Kasumi-1 (cell line): ENCODE measurements at places on chromosomes 16 and 17.
A peak's percentile ranks its signal among the peaks of the same experiment; 100 is the strongest.

- peak; percentile 71 for DNase-seq
Observed at GRCh38 chr17:15490634-15491261, 23.3 kb upstream of the CDRT4 start.

GRCh38 chr16:57668263-57668571 is at the start of gene ADGRG3:
Gene ADGRG3, plus strand, starts transcription at chr16:57668306. Its CDS starts 42 bp downstream, at chr16:57668348.
- no peak for DNase-seq

DNA sequence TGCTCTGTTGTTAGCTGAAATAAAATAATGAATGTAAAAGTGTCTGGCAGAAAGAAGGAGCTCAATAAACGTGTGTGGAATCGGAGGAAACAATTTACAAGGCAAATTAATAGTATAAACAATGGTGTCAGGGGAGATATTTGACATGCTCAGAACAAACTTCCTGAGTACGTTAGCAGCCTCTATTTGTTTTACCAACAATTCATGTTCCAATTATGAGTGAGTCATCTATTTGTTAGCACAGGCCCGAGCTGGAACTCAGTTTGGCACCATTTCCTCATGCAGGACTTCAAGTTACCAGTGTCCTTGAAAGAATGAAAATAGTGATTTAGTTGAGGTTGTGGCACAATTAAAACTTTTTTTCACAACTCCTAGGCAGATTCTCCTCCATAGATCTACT is 9.1 kb downstream of the ASIC2 start:
- DNase-seq, result no peak

DNA sequence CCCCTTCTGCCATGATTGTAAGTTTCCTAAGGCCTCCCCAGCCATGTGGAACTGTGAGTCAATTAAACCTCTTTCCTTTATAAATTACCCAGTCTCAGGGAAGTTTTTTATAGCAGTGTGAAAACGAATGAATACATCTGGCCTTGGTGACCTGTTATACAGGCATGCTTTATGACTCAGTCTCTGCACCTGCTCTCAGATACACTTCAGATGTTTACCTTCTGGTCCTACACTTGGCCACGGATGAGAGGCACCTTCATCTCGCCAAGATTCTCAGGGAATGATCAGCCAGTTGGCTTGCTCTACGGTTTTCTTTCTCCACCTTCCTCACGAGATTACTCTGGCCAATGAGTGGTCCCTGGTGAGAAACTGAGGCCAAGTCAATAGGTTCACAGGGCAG is 304.7 kb downstream of the CA10 start:
- no peak for DNase-seq

DNA sequence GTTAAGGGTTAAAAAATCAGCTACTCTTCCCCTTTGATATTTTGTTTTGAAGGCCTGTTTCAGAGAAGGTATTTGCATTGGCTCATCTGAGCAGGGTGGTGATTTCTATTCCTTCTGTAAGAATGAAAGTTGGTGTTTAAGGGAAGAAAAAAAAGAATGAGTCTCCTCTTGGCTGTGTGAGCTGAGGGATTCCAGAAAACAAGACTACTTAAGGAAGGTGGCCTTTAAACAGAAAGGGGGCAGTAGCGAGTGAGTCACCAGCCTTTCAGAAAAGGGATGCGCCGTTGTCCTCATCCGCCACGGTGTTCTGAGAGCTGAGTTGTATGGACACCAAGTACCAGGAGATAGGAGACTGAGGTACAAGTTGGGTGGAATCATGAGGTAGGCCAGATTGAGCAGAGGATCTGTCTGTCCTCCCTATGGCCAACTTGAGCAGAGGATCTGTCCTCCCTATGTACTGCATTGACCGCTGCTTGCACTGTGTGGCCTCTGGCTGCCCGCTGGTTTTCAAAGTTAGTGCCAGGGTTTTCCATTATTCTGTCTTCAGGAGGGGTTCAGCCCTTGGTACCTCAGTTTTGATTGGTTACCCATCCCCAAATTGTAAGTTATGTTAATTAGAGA is 8.2 kb downstream of the PRKCA start:
- DNase-seq, result no peak

DNA sequence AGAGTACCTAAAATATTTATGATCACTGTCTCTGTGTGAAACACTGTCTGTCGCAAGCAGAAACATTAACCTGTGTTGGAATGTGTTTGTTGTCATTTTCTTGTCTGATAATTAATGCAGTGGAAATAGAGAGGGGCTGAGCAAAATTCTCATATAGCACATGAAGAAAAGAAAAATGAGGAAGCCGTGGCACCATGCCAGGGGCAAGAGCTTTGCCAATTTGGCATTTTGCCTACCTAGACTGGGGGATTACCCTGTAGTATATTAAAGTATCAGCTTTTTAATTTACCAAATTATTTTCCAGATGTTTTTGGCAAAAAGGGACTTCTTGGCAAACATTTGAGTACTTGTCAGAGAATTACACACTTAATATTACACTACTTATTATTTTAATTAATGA is 1326.6 kb upstream of the GOT2 start:
- DNase-seq, result no peak

- no peak for DNase-seq
Observed at GRCh38 chr17:49548506-49549310, 27.0 kb upstream of the NXPH3 start.

- DNase-seq, result no peak
Observed at GRCh38 chr16:24206926-24207325, 49.2 kb upstream of the CACNG3 start.

DNA sequence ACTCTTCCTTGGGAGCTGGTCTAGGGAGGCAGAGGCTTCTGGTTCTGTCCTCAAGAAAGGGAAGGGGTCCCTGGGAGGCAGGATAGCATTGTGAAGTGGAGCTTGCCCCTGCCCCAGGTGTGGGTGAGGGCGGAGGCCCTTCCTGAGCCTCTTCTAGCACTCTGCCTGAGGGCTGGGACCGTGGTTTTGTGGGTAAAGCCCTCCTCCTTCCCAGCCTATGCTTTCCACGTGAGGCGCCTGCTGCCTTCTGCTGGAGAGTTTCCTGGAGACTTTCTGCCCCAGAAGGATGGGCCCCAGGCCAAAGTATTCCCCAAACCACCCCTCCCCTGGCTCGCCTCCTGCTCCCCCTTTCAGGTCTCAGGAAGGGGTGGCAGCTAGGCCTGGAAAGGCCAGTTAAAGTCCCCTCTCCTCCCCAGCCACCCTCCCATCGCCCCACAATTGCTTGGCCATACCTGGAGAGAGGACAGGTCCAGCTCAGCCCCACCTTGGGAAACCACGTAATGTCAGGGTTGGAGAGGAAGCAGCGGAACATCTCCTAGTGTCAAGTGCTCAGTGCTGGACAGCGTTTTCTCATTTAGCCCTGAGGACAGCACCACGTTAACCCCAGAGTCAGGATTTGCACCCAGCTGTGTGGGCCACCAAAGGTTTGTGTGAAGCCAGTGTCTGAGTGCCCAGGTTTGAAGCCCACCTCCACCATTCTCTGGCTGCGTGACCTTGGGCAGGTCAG is 5.6 kb downstream of the SBK1 start:
- DNase-seq, result no peak

DNA sequence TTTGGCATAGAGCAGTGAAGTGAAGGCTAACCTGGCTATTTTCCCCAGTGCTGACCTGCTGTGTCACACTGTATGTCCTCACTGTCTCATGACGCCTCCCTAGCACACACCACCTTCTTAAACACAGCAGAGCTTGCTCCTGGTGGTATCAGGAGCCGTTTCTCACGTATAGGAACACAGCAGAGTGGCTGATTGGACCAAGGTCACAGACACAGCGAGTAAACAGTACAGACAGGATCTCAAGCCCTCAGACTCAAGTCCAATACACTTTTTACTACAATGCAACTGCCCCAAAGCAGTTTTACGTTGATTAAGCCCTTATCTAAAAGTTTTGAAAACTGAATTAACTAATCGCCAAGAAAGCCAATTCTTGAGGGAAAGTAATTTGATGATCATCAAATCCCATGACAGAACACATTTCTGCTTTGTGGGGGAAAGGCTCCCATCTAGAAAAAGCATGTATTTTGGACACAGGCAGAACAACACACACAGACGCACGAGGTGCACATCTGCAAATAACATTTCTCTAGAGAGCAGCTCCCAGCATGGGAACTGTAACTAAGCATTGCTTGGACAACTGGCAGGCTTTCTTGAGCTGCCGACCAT is 15.2 kb downstream of the ARHGAP17 start:
- no peak for DNase-seq

- no peak for DNase-seq
Observed at GRCh38 chr17:55168958-55169687, 95.6 kb upstream of the HLF start.

GRCh38 chr16:87048038-87048729 is 269.0 kb downstream of the C16orf95 start:
- no peak for DNase-seq

DNA sequence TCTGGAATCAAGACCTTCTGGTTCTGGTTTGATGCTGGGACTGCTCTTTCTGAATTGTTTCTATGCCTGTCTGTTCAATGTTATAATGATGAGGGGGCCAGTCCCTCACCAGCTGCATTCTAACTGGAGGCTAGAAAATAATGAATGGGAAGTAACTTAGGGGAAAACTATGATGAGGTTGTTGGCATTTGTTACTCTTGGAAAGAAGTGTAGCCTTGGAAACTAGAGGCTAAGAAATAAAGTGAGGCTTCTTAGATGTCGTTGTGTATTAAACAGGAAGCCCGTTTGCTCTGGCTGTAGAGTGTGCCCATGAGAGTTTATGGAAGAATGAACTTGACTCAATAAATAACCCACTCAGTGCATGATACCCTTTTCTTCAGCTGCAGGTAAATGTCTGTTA is 140.8 kb downstream of the PRKCA start:
- no peak for DNase-seq

DNA sequence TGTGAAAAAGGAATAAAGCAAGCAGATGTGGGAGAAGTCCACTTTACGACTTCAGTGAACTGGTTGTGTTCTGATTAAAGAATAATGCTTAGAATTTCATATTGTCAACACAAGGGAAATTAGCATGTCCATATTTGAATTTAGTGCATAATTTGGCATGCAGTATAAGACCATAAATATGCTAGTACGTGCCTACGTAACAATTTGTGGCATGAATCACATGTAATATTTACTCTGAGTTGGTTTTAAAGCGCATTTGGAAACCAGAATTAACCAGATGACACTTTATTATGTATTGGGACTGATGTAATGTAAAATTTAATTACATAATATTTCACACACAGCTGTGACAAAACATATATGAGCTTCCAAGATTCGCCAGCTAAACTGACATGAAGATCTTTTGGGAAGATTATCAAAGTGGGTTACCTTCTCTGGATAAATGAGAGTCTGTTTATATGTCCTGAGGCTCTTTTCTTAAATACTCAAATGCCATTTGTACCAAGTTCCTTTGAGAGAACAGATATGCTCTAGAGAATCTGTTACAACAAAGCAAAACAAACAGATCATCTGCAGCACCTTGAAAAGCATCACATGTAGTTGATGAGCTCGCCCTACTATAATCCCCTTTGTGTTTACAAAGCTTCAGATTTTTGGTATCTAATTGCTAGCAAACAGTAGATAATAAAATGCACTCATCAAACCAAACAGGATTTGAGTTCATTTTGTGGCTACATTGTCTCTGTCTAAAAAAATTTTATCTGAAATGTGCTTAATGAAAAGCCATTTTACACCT is 1468.6 kb downstream of the CDH11 start:
- no peak for DNase-seq

GRCh38 chr16:76956394-76956793 is 234.6 kb upstream of the MON1B start:
- DNase-seq, result no peak

DNA sequence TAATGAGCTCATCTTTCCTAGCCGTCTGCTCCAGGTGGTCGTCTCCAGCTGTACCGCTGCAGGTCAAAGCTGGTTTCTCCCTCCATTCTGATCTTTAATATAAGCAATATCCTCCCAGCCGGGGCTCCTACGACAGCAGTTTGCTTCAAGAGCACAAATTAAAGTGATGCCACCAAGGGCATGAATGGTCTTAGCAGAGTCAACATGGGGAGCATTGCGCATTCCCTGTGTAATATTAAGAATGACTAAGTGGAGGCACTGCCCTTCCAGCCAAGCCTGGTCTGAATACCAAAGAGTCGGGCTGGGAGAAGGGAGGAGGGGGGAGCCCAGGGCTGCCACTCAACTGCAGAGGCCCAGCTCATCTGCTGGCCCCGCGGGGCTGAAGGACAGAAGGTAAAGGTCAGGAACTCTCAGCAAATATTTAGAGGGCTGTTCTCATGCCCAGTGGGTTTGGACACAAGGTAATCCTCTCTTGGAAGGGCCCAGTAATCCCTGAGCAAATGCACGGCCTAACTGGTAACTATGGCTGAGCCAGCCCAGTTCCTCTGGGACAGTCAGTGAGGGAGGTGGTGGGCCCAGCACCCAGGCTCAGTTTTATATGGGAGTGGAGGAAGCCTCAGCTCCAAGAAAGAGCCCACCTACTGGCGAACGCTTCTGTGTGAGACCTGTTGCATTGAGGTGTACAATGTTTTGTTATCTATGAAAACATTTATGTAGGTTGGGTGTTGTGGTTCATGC is 121.2 kb downstream of the IRX3 start:
- DNase-seq, result no peak

GRCh38 chr17:66492561-66493005 is 190.2 kb downstream of the PRKCA start:
- DNase-seq, result no peak

DNA sequence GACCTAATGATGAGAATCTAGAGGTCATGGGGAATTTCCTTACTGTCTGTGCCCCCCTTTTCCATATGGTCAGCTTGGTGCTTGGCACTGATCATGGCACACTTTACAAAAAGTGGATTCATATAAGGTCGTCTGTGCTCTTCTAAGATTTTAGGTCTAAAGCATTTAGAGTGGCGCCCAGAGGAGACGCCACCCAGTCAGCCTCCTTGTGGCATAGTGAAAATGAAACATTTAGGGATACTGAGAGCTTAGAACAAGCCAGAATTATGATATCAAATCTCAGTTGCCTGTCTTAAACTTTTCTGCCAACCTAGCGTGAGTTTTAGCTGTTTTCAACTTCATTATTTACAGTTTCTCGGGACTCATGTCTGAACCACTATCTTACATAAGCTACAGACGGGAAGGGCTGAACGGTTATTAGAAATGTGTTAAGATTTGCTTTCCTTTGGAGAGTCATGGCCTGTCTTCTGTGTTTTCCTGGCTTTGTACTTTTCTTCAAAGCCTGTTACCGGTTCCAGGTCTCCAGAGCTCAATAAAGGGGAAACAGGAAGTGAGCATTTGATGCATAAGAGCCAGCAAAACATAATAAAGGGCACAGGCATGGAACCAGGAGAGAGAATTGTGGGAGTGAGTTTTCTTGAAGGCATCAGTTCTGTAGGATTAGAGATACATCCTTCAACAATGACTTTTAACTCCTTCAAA is 13.7 kb downstream of the ZNRF1 start:
- no peak for DNase-seq

DNA sequence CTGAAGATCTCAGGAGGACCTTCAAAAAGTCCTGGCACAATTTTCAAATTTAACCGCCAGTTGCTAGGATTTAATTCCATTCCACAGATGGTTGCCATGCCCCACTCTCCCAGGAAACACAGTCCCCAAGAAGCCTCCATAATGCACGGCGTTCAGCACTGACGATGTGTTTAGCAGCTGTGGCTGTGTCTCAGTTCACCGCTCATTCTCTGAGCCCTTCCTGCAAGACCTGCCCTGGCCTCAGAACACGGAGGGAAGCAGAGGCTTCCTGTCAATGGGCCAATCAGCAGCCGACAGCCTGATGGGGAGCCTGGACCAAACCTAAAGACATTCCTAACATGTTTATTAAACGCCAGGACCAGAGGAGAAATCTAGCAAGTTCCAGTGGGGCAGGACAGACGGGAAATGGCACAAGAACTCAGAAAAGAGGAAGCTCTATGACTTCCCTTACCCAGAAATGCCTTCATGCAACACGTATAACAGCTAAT is 4.9 kb downstream of the MYLK3 start:
- DNase-seq, result peak; percentile 70

- no peak for DNase-seq
Observed at GRCh38 chr17:44971776-44972483, 3.8 kb upstream of the C1QL1 start.
